ENCODE measurements at places on chromosomes 12 and 14.

GRCh38 chr12:1421091-1421846 is 173.1 kb downstream of the FBXL14 start:
- DNase-seq: no peak

DNA sequence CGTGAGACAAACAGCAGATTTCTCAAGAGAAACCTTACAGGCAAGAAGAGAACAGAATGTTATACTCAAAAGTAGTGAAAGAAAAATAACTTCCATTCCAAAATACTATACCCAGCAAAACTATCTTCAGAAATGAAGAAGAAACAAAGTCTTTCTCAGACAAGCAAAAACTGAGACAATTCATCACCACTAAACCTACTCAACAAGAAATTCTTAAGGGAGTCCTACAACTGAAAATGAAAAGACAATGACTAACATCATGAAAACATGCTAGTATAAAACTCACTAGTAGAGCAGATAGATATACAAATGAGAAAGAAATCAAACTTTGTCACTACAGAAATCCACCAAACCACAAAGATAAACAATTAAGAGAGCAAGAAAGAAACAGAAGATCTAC is 106.5 kb downstream of the CEP83 start:
- DNase-seq: no peak

DNA sequence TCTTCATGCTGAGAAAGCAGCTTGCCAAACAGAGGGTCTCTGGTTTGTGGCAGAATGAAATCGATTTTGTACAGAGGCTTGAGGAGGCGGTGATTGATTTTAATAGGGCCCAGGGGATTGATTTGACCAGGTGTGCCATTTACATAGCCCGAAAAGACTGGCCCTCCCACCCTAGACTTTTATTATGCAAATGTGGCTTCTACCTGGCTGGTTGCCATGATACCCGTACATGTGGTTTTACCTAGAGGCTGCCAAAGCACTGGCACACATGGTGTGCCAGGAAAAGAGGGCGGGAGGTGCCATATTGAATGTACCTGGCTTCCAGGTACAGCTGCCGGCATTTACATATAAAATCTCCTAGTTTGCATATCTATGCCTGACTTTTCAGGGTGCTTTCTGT is 18.0 kb upstream of the GUCY2C start:
- DNase-seq: no peak

- no peak for DNase-seq
Observed at GRCh38 chr14:22797017-22797917, 18.0 kb downstream of the SLC7A7 start.

DNA sequence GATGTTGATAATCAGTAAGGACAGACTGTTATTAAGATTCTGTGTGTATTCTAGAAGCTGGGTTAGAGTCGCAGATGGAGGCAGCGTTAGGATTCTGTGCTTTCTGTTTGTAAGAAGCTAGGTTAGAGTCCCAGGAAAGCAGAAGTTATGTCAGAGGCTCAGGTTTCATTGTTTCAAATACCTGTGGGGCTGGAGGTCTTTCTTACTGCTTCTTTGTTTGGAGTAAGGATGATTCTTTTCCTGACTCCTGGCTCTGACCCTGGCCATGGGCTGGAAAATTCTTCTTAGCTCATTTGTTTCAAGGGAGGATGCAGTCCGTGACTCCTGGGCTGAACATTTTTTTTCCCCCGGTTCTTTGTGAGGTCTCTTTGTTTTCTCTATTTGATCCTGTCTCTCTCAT is 5.2 kb downstream of the MUCL1 start:
- DNase-seq: no peak

DNA sequence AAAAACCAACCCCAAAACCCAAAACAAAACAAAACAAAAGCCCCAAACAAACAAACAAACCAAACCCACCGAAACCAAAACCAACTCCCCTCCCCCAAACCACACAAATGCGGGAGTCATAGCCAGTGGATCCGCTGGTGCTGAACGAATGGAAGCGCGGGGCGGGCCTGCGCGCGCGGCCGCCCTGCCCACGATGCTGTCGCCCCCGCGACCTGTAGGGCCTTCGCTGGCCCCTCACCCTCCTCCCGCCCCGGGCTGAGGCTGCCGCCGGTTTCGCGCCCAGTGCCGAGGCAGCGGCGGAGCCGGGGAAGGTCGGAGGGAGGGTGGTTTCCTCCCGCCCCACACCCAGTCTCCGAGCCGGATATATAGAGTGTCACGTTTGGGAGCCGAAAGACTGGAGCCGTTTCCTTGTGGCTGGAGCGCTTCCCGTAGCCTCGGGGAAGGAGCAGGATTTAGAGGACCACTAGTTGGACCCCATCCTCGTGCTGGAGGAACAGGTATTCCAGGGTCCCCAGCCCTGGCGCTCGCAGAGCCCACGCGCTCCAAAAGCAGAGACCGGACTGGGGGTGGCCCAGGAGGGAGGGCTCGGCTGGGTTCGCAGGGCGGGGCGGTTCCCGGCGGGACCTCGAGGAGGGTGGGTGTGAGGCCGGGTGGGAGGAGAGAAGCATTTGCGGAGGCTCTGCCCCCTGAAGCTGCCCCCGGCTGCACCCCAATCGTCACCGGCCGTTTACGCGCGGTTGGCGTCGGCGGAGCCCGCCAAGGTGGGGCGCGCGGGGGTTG is at the start of gene FAR2:
Gene FAR2, plus strand, starts transcription at position 368 of the 780 bp plus-strand sequence. CDS start 121,172 bp downstream, outside the sequence.
- DNase-seq: peak; percentile 31

DNA sequence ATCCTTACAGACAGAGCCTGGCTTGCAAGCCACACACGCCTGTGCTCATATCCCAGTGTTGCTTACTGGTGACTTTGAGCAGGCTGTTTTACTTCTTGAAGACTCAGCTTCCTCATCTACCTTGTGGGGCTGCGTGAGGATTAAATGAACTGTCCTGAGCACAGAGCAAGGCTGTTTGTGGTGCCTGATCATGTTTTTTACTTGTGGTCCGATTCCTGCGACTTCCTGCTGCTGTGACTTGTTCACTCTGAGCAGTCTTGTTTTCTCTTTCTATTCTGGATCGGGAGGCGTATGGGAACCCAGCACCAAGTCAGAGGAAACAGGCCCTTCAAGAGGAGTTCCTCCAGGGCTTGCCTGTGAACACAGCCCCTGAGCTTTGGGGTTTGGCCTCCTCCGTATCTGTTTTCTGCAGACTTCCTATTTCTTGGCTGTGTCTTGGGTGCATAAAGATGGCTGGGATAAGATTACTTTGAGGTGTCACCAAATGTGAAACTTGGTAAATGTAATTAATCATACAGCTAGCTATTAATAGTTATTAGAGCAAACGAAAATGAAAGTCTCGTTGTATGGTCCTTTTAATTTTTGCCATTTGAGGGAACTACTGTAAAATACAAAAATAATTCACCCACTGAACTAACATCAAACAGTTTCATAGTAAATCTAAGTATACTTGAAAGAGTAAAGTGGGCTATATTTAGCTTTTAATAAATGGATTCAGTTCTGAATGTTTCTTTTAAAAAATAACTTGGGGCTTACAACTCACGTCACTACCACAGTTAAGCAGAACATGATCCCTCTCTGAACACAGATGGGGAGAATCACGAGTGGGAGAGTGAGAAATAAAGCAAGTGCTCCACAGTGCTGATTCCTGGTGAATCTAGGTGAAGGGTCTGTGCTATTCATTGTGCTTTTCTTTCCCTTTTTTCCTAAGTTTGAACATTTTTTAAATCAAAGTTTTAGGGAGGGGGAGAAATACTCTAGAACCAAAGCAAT is 251.5 kb downstream of the FOXN3 start:
- no peak for DNase-seq

DNA sequence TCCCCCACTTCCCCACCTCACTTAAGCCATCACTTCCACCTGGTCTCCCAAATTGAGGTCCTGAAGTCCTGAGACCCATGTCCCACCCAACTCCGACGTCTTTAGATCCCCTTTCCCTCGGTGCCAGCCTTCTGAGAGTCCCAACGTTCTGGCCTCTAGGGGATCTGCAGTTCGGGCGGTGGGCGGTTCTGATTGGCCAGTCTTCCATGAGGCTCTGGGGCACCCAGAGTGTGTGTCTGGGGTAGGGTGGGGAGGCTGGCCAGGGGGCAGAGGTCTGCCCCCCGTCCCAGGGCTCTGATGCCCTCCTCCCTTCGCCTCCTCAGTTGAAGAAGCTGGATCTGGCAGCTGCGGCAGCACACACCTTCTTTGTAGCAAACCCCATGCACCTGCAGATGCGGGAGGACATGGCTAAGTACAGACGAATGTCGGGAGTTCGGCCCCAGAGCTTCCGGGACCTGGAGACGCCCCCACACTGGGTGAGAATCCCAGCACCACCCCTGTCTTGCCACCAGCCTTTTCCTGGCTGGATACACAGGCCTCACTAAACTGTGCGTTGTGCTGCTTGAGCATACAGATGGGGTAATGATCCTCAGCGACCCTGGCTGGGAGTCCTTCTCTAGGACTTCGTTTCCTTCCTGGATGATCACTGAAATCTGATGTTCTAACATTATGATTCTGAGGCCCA is 1.5 kb downstream of the P3H3 start:
- no peak for DNase-seq

GRCh38 chr14:105250986-105251385 is 2.7 kb downstream of the BTBD6 start:
- DNase-seq: no peak

DNA sequence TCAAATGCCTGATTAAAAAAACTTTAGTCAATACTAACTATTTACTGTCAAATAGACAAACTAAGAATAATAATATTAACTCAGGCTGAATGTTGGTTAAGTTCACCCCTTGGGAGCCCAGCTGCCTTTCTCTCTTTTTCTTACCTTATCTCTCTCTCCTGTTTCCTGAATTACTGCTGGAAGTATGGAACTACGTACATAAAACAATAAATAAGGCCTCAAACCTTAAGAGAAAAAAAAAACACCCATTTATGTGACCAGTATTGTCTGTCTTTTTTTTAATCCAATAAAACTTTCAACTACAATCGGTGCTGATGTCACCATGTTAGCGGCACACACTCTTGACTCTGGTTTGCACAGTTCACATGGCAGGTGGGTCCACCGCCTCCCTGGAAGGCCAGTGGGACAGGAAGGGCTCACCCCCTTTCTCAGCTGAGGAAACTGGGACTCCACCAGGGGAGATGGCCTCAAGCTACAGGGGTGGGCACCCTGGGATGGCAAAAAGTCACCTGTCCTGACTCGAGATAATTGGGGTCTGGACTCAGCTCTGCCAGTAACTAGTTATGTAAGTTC is 21.3 kb downstream of the BCL11B start:
- no peak for DNase-seq

DNA sequence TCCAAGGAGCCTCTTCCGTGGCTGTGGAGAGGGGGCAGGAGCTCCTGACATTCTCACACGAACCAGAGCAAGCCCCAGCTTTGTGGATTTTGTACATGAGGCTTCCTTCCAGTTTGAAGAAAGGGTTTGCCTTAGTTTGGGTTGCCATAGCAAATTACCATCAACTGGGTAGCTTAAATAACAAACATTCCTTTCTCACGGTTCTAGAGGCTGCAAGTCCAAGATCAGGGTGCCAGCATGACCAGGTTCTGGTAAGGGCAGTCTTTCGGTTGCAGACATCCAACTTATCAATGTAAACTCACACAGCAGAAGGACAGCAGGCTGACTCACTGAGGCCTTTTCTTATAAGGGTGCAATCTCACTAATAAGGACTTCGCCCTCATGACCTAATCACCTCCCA is 25.9 kb upstream of the STAB2 start:
- no peak for DNase-seq

Measured in effector memory CD4-positive, alpha-beta T cell (primary cell).